PC-3 (cell line): ENCODE measurements at places on chromosomes 4 and X.

GRCh38 chr4:112765317-112765974 lies 128.5 kb downstream of the LARP7 start:
- peak; percentile 26 for DNase-seq

- no peak for DNase-seq
Observed at GRCh38 chr4:48429709-48430474, 53.3 kb upstream of the SLC10A4 start.

DNA sequence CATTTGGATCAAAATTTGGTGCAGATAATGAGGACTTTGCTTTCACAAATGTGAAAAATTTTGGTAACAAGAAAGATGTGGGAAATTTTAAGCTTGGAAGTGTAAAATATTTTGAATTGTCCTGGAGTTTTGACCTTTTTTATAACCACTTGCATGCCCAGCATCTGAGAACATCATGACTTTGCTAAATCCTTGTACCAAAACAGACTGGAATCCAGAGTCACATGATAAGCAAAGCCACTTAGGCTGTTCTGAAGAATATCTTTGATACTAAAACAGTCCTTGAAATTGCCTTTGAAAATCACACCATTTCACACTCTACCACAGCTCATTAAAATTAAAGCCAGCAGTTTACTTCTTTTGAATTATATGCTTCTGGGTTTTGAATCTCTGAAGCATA lies 2.5 kb upstream of the PPM1K start:
- DNase-seq: no peak

GRCh38 chr4:139655116-139655515 lies 10.5 kb upstream of the MGST2 start:
- peak; percentile 48 for DNase-seq

DNA sequence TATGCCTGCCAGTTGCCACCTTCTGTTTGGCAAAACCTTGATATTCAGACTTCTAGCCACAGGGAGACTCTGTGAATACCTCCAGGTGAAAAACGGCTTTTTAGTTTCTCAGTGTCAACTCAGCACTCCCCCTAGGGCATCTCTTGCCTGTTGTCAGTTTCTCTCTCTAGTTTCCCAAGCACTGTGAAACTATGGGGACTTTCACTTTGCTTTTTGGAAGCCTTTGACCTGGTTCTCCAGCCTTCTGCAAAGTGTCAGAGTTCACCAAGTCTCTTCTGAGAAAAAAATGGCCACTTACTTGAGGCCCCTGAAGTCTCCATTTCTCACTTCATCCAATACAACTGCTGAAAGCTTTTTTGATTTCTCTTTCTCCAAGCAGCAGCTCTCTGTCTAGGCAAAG lies 521.5 kb downstream of the INPP4B start:
- DNase-seq: no peak

GRCh38 chrX:18353931-18354368 lies 538 bp downstream of the SCML2 start:
- peak; percentile 23 for DNase-seq

DNA sequence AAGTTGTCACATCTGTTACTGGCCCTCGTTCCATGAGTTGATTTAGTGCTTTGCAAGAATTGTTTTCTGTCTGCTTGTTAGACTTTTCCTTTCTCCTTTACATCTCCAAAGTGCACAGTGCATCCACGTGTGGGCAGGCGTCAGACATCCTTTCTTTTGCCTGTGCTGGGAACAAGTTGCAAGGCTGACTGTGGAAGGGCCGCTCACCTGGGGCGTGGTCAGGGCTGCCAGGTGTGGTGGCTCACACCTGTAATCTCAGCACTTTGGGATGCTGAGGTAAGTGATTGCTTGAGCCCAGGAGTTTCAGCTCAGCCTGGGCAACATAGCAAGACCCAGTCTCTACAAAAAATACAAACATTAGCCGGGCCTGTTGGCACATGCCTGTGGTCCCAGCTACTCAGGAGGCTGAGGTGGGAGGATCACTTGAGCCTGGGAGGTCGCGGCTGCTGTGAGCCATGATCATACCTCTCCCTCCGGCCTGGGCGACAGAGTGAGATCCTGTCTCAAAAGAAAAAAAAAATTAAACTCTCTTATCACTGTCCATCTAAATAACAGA lies 46.2 kb downstream of the RGS12 start:
- no peak for DNase-seq

DNA sequence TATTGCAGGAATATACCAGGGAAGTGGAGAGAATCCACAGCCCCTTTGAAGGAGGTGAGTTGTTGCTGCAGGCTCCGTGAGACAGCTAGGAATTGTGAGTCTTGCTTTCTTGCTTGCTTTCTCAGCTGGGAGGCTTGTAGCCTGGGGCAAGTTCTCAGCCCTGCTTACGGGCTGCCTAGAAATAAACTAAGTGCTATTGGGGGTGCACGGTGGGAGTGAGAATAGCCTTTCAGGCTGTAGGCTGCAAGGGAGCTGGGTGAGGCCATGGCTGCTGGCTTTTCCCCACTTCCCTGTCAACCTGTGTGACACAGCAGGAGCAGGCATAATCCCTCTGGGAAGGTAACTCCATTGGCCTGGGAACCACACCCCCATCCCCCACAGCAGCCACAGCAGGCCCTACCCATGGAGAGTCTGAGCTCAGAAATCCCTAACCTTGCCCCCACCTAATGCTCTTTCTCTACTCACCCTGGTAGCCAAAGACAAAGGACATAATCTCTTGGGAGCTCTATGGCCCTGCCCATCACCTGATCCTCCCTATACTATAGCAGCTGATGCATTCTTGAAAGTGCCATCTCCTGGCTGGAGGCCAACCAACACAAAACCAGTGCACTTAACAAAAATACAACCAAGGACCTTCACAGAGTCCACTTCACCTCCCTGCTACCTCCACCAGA lies 113.0 kb downstream of the MMRN1 start:
- no peak for DNase-seq

GRCh38 chrX:149374751-149375150 lies 130.4 kb downstream of the IDS start:
- peak; percentile 10 for DNase-seq

DNA sequence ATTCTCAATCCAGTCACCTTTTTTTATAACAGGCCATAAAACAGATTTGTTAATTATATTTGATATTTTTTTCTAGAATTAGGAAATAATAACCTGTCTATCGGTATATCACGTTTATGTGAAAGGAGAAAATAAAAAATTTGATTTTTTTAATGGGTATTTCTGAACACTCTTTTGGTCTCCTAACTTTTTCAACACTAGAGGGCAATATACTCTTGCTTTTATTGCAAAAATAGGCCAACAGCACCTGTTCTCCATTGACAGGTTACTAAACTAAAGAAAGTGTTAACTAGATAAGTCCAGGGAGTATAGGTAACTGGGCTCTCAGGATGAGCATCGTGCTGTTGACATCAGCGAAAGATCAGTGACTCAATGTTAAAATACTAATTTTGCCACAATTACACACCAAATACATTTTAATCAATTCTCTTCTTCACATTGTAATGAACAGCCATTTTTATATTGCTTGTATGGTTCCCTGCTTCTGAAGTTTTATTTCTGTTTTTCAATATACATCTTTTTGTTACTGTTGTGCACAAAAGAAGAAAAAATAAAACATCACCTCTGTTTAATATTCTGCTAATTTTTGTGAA lies 22.8 kb downstream of the NDST4 start:
- DNase-seq: peak; percentile 58

GRCh38 chr4:14165222-14165920 lies 537.8 kb upstream of the BOD1L1 start:
- no peak for DNase-seq

DNA sequence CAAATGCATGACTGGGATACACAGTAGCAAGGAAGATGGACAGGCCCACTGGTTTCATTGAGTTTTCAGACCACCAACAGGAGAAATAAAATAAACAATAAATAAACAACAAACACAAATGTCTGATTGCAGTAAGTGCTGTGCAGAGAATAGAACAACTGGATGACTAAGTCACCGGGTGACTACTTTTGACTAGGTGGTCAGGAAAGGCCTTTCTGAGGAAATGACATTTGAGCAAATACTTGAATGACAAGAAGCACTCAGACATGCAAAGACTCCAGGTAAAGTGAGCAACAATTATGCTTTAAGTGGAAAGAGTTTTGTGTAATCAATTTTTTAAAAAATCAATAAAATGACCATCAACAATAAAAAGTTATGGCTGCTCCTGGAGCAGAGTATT lies 137.7 kb downstream of the BTC start:
- DNase-seq: peak; percentile 32

GRCh38 chr4:188287169-188287894 lies 148.1 kb downstream of the TRIML1 start:
- no peak for DNase-seq

- DNase-seq: no peak
Observed at GRCh38 chrX:9912351-9913145, 54.6 kb upstream of the CLDN34 start.

GRCh38 chr4:113467581-113467980 lies 294.0 kb downstream of the CAMK2D start:
- peak; percentile 59 for DNase-seq

DNA sequence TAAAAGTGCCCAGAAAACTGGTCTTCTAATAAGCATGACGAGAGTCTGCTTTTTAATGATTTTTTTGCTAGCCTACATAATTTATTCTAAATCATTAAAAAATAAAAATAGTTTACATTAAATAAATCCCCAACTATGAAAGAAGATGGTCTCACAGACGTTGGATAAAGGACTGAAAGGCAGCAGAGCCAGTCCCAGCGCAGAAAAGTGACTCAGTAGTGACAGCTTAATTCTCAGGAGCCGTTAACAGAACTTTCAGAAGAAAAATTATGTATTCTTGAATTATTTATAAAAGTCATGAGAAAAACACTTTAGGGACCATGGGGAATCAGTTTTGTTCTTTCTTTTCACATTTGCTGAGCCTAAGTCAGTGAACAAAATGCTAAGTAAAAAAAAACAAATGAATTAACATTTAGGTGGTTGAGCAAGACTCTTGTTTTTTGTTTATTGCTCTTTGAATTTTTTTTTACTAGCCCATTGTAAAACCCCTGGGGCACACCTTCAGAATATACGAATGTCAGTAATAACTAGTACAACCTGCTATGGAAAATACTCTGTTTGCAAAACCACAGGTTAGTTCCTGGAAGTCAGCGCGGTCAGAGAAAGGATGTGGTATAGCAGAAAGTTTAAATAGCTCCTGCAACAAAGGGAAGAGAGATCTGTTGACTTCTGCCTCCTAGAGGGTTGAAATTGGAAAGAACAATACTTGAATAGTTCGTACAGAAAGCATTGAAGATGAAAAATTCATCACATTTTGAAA lies 50.4 kb upstream of the CCDC160 start:
- peak; percentile 60 for DNase-seq

DNA sequence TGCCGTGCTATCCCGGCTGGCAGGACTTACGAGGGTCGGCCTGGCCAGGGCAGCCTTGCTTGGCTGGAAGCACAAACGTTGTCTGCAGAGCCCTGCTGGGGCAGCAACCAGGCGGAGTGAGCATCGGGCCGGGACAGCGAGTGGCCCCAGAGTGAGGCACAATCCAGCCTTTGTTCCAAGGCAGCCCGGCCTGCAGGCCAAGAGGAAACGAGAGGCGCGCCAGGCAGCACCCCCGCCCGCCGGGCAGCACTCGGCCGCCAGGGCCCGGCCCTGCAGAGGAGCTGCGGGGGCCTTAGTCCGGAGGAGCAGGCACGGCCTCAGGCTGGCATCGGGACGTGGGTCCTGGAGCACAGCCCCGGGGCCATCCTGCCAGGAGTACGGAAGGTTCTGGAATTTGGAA lies 24.1 kb downstream of the FGFRL1 start:
- no peak for DNase-seq

DNA sequence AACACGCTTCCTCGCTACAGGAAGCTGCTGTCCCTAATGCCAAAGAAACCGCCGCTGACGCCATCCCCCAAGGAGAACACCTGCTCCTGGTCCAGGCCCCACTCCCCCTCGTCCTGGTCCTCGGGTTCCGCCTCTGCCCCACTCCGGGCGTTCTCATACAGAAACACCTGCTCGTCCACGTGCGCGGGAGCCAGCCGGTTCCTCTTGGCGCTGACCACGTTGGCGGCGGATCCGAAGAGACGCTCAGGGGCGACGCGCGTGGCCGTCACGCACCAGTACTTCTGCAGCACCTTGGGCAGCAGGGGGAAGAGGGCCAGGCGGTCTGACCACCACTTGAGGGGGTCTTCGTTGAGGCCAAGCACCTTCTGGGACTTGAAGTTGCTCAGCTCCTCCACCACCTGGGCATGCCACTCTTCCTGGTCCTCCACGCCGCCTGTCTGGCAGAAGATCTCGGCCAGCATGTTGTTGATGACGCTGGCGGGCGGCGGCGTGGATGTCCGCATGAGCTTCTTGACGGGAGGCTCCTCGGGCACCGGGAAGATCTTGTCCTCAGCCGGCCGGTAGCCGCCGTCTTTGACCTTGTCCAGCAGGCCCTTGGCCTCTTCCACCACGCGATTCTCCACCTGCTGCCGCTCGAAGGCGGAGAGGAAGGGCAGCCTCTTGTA lies 12.0 kb downstream of the DHRSX start:
- DNase-seq: no peak

- DNase-seq: no peak
Observed at GRCh38 chr4:119233191-119233590, 20.7 kb downstream of the USP53 start.

- no peak for DNase-seq
Observed at GRCh38 chr4:140719022-140719421, 37.2 kb downstream of the TBC1D9 start.

- no peak for DNase-seq
Observed at GRCh38 chr4:112807083-112807482, 170.1 kb downstream of the LARP7 start.

DNA sequence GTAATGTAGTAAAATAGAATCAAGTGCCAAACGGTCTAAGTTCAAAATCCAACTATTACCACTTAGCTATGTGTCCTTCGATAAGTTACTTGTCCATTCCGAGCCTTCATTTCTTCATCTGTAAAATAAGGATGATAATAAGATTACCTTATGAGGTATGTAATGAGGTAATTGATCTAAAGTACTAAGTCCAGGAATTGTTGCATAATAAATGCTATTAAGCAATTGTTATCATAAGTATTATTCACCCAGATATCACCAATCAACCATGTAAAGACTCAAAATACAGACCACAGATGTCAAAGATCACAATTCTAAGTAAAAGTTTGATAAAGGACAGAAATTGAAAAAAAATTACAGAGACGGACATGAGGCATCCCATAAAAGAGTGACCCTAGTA lies 168.4 kb upstream of the POU3F4 start:
- no peak for DNase-seq

GRCh38 chr4:71333368-71333767 lies 5.5 kb upstream of the SLC4A4 start:
- DNase-seq: no peak

GRCh38 chr4:121680571-121680970 lies 16.2 kb downstream of the ANXA5 start:
- no peak for DNase-seq

DNA sequence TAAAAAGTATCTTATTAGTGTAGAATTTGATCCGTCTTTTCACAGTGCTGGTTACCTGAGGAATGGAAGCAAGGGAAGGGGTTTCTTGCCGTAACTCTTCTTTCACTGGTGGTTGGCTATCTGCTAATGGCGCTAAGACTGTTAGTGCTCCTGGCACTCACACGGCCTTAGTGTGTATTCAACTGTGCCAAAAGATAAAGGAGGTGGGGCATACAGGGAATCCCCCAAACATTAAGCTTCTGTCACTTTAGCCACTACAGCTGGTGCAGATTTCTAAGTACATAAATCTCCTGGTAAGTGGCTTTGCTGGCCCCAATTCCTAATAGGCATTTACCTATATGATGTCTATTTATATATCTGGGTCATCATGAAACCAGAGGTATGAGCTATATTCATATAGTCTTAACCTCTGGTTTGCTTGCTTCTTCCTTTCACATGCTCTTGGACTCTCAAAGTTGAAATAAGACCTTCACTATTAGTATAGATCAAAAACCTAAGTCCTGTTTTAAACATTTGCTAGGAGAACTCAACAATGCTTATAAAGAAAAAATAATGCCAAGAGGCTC lies 95.1 kb downstream of the TSPAN7 start:
- DNase-seq: no peak

- peak; percentile 14 for DNase-seq
Observed at GRCh38 chrX:139877710-139878414, 55.0 kb downstream of the ATP11C start.
